GM23338 (cell line): ENCODE measurements at places on chromosomes 11 and 22. TPM values are rescaled to one million over a fixed set of nuclear protein-coding genes. Genes with fewer than 3 reads are reported as not detected.

The CLCF1 gene
- total RNA-seq: 0.19 TPM in 1 of 2 replicates, not detected in the other

The TMA7B gene
- total RNA-seq: not detected in 2 replicates

DNA sequence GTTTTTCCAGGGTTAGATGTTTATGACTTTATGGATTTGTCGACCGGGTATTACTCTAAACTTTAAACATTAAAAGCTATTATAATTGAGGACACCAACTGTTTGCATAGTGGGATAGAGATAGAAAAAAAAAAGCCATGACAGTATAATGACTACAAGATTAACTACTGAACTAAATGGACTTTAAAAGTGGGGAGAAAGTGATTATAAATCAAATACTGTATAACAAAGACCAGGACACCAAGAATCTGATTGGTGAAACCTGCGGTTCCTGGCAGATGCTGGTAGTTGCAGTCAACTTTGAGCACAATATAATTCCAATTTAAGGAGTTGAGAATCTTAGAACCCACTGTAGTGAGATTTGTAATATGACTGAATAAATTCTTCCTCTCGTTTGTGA lies 2.5 kb downstream of the CRKL start:
- DNase-seq: no peak

DNA sequence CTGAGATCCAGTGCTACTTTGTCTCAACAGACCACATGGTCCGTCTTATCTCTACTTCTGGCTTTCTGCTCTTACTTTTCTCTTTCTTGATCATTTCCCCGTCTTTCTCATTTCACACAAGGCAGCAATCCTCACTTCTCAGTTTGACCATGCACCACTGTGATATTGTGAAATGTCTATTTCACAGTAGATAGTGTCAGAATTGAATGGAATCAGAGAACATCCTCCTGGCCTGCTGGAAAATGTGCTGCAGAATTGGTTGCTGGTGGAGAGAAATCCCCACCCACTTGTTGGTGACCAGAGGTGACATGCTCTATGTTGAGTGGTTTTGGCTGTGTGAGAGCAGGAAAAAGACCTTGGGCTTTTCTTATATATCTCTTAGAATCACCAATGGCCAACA lies 57.8 kb upstream of the RCN1 start:
- no peak for DNase-seq

DNA sequence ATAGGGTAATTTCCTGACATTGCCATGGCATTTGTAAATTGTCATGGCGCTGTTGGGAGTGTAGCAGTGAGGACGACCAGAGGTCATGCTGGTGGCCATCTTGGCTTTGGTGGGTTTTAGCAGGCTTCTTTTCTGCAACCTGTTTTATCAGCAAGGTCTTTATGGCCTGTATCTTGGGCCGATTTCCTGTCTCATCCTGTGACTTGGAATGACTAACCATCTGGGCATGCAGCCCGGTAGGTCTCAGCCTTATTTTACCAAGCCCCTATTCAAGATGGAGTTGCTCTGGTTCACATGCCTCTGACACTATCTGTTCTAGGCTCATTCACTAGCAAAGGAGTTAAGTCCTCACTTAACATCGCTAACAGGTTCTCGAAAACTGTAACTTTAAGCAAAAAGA lies 1374.2 kb downstream of the FAM181B start:
- DNase-seq: no peak

GRCh38 chr11:109349276-109350080 lies 72.5 kb upstream of the C11orf87 start:
- no peak for DNase-seq

GRCh38 chr11:114180301-114181055 lies 115.7 kb upstream of the NNMT start:
- DNase-seq: peak; percentile 74
